ENCODE measurements at places on chromosomes 3 and 15.

DNA sequence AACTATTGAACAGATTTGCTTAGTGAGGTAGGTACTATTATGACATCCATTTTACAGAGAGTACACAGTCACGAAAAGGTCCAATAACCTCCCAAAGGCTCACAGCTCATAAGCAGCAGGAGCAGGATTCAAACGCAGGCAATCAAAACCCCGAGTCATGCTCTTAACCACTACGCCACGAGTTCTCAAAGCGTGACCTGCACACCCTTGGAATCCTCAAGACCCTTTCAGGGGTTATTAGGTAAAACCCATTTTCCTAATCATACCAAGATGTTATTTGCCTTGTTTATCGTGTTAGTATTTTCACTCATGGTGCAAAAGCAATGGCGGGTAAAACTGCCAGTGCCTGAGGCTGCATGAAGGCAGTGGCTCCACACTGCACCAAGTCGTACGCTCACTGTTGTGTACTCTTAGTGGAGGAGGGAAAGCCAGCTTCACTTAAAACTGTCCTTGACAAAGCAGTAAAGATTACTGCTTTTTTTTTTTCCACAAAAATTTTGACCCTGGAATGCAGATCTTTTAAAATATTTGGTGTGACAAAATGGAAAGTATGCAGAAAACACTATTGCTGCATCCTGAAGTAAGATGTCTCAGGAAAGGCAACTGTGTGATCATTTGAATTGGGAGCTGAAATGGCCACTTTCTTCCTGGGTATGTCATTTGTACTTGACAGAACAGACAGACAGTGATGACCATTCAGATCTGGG, 96.1 kb downstream of the IGF2BP2 start:
- DNase-seq, result no peak

DNA sequence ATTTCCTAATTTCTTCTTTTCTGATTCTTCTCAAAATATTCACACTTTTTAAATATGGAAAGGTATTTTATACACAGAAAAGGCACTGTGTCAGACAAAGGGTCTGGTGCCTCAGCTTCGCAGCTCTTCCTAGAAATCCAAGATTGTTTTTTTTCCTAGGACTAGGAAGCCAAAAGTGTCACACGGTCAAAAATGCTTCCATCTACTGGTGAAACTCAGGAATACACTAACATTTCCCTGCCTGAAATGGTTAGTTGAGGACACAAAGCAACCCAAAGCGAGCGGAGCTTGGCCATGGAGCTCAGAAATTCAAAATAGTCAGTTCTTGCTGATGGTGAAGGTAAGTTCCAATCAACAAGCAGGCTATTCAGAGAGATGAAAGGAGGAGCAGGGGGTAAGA, 426.5 kb upstream of the RASGRP1 start:
- peak; percentile 12 for DNase-seq

DNA sequence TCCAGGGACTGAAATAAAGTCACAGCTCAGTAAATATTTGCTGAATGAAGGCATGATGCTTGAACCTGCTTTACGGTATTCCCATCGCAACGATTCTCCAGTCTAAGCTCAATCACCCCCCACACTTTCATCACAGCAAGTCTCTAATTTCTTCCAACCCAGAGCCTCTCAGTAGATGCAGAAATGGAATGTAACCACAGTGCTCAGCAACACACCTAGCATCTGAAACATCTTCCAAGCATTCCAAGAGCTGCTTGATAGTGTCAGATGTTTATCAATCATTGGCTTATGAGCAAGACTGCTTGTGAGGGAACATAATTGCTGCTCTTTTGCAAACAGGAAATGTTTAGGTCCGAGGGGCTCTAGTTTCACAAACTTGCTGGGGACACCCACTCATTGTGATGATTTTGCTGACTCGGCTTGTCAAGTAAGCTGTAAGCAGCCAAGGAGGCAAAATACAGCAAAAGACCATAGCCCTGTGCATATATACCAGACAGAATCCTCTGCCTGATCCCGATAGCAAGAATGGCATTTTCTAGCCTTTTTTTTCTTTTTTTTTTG, 751.2 kb downstream of the NR2F2 start:
- no peak for DNase-seq

DNA sequence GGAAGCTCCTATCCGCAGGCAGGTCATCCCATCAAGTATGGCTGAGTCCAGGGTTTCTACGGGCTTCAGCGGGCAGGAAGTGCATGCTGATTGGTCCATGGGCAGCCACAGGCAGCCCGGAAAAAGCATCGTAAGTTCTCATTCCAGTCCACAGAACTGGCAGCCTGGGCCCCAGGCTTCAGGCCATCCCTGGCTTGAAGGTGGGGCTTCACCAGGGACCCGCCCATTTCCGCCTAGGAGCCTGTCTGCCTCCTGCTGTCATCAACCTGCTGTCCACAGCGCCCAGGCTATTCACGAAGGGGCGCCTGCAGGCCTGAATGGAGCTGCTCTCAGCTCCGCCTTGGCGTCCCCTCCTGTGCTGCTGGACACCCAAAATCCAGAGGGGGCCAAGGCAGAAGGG, 13.9 kb downstream of the PCYT1A start:
- no peak for DNase-seq

GRCh38 chr15:73697033-73697467, 12.9 kb downstream of the CD276 start:
- no peak for DNase-seq

DNA sequence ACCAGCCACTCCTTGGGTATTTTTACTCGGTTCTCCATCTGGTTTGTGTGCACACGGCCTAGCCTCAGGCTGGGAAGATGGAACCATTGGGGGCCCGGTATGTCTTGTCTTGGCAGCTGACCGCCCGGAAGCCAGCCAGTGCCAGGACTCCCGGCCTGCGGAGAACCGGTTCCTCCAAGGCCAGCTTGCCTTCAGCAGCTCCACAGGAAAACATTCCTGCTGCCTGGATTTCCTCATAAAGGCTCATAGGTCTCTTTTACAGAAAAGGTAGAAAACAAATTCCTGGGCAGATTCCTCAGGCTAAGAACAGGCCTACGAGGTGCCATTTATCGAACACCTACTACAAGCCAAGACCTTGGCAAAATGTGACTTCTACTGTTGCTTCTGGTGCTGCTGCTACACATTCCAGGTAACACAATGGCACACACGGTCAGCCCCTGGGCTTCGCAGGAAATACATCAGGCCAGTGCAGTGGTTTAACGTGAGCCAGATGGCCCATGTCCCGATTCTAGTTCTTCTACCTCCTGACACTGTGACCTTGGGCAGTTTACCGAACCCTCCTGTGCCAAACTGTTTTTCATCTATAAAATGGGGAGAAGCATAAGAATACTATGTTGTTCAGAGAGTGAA, 141.8 kb downstream of the OPA1 start:
- DNase-seq, result no peak

GRCh38 chr15:48052946-48053345, 67.8 kb upstream of the SLC24A5 start:
- DNase-seq, result no peak

DNA sequence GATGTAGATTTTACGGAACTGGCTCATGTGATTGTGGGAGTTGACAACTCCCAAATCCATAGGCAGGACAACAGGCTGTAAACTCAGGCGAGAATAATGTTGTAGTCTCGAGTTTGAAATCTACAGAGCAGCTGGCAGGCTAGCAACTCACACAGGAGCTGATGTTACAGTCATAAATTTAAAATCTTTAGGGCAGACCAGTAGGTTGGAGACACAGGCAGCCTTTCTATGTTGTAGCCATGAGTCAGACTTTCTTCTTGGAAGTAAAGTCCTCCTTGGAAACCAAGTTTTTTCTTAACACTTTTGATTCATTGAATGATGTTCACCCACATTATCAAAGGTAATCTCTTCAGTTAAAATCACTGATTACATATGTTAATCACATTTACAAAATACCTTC, 89.1 kb upstream of the ALCAM start:
- no peak for DNase-seq

- DNase-seq, result no peak
These were observed 68.7 kb upstream of the PRR23C start for GRCh38 chr3:139113231-139113992.

DNA sequence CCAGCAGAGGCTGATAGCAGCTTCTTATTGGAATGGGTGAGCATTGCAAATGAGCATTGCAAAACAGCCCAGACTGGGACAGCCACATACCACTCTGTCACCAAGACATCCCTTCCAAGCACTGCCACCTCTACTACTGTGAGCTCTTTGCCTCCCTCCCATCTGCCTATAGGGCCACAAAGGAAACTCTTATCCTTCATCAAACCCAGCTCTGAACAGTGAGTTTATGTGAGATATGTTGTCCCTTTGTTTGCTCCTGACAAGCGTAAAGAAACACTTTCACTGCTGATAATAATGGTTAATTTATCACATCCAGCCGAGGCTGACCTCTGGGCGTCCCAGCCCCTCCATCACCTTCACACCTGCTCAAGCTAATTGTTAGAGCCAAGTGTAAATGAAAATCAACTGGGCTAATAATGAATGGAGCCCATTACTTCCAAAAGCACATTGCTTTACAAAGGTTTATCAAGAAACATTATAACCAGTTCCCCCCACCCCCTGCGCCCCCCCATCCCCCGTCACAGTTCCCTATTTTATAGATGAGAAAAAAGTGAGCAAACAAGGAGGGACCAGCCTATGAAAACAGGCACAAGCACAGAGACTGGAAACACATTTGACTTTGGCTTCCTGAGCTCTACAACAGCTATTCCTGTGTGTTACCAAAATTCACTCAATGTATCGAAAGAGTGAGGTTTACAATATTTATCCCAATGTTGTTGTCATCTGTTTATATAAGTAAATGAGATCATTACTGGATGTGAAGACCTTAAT, 146.3 kb downstream of the ANXA2 start:
- DNase-seq, result no peak

DNA sequence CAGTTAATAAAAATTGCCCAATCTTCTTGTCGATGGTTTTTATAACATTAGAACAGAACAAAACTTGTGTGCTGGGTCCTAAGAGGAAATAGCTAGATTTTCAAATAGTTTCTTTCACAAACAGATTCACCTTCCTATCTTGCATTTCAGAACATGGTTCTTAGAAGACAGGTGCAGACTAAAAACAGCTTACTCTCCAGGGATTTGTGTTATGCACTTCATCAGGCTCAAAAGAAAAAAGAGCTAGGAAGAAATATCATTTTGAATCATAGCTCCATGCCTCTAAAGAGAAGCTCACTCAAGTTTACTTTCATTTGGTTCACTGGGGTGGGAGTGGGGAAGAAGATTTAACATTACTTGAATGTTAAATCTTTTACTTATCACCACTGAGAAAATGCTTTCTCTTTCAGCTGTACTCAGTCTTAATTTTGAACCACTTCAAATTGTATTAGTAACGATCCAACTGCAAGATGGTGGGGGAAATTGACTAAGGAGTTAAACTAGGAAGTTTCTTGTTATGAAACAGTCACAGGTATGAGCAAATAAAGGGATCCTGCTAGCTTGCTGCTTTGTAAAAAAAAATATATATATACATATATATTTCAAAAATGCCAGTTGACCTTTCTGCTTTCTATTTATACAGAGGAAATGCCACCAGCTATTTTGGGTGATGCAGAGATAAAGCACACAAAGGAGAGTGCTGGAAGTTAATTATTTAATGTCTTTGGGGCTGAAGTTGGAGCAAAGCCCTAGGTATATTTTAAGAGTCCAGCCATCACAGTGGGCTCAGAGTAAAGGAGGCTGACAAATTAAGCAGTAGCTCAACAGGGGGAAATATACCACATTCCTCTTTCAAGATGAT, 28.3 kb upstream of the NUDT16 start:
- no peak for DNase-seq

DNA sequence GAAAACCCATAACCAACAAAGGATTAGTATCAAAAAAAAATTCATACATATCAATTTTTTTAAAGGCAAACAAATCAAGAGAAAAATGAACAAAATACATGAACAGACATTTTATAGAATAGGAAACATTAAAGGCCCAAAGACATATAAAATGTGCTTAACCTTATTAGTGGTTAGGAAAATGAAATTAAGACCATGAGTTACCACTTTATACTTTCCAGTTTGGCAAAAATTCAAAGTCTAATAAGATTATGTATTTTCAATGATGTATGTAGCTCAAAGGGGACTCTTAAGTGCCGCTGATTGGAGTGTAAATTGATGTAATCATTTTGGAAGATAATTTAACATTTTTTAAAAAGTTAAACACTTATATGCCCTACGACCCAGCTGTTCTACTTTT, 89.2 kb downstream of the BOC start:
- DNase-seq, result no peak

DNA sequence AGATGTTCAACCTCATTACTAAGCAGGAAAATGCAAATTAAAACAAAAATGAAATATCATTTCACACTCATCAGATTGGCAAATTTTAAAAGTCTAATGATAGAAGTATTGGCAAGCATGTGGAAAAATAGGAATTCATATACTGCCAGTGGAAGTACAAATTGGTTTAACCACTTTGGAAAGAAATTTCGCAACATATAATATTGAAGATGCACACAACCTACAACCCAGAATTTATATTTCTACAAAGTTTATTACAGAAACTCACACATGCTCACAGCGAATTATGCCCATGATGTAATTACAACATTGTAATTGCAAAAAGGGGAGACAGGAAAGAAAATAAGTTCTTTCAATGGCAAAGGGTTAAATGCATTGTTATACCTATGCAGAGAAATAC, 324.1 kb downstream of the IGSF11 start:
- DNase-seq, result no peak

GRCh38 chr3:194961149-194961548, 275.5 kb downstream of the FAM43A start:
- DNase-seq, result no peak

- DNase-seq, result no peak
These were observed 97.6 kb upstream of the LRRC3B start for GRCh38 chr3:26525013-26525412.

DNA sequence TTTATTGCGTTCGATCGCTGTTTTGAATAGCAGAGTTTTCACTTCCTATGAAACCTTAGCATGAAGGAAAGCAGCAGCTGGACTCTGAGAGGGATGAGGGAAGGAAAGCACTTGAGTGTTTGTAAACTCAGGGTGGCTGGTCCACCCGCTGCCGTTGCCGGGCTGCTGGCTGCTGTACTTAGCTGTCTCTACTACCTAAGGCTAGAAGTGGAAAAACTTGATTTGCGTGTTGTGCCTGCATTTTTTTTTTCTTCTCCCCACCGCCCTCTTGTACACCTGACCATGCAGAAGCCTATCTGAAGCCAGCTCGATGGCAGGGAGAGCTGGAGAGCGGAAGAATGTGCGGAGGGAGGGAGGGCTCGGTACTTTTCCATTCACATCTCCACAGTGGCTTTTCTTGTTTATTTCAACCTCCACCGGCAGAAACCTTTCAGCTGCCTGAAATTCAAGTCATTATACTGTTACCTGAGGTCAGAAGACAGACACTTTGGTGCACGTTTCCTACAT, 4.8 kb upstream of the BCL6 start:
- DNase-seq, result no peak

Data from HEK293T (cell line).